Muscle of arm (tissue), 14 donors: ENCODE measurements at places on chromosomes 1 and 21.

- DNase-seq = no peak
Measured at GRCh38 chr1:24903955-24904730, 25.9 kb downstream of the RUNX3 start.

DNA sequence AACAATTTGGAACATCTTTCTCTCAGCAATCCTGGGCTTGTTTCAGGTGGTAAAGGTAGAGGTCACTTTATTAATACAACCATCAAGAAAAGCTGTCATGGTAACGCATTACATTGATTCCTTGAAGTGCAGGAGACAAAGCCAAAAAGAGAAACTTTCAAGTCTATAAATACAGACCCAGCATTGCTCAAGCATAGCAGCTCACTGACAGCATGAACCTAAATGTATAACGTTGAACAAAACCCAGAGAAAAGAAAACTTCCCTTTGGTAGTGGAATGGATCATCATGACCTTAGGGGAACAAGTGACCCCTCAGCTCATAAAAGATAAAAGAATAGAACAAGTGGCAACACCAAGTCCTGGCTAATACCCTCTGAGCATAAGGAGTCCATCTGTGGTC lies 332.2 kb downstream of the NTNG1 start:
- no peak for DNase-seq

DNA sequence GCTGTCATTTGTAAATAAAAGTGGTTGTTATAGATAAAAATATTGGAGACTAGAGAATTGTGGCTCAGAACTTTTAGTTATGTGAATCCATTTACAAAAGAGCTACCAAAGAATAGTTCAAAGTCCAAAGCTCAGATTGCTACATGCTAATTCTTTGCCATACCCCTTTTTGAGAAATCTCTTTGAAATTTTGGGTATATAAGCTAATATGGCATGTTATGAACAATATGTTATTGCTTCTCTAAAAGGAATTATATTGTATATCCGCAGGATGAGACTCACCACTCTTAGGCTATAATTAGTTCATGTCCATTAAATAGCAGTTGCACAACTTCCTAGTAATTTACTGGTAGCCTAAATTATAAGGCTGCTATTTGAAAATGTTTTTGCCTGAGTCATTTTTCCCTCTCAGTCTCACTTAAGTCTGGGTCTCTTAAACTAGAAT lies 178.0 kb downstream of the ZNF281 start:
- no peak for DNase-seq

DNA sequence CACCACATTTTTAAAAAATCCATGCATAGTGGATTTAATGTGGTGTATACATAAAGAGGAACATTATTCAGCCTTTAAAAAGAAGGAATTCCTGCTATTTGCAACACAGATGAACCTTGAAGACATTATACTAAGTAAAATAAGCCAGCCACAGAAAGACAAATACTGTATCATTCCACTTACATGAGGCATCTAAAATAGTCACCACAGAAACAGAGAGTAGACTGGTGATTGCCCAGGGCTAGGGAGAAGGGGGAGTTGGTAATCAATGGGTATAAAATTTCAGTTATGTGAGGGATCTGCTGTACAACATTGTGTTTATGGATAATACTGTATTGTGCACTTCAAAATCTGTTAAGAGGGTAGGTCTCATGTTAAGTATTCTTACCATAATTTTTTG lies 10.0 kb downstream of the FAM163A start:
- no peak for DNase-seq

DNA sequence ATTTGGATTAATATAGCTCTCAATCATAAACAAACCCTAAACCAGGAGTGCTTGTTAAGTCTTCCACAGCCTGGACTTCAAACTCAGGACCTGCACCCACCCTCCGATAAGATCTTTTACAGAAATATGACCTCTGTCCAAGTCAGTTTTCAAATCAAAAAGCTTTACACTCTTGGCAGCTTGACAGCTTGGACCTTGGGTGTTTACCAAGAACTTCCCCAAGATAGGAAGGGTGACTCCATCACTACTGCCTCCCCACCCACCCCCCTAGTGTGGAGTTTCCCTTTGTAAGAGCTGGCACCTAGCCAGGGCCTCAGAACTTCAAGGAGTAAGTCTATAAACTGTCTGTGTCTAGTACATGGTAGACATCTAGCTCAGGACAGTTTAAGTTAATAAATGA lies 9.6 kb downstream of the BCAR3 start:
- no peak for DNase-seq

DNA sequence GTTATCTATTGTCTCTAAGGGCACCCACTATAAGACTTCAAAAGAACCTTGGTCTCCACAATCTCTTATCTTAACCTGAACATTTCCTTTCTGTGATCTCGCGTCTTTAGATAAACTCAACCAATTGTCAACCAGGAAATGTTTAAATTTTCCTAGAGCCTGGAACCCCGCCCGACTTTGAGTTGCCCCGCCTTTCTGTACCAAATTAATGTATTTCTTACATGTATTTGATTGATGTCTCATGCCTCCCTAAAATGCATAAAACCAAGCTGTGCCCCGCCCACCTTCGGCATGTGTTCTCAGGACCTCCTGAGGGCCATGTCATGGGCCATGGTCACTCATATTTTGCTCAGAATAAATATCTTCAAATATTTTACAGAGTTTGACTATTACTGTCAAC lies 5.9 kb upstream of the CXADR start:
- DNase-seq = no peak

DNA sequence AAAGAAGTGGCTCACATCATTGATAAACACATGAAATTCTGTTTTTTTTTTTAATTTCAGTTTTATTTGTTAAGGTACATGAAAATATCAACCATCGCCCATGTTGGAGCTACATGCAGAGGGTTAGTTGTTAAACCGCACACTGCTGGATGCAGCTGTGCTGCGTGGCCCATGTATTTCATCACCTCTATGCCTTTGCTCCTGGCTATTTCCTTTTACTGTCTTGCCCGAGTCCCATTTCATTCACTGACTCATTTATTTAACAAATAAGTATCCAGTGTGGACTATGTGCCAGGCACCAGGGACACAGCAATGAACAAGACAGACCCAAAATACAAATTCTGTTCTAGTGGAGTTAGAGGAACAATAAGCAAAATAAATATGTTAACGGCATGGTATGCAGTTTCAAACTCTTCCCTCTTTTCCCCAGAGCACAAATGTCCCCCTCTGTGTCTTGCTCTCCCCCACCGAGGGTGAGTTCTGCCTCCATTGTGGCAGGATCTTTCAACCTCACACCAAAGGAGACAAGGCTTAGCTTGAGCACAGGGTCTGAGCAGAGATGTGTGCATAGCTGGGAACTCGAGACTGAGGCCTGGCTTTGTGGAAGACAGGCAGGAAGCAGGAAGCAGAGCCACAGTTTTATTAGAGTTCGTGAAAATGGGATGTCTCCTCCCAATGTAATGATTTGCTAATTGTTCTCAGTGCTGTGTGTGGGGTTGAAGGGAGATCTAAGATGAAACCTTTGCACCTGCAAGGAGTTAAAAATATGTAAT lies 44.6 kb downstream of the MAN1C1 start:
- DNase-seq = no peak

DNA sequence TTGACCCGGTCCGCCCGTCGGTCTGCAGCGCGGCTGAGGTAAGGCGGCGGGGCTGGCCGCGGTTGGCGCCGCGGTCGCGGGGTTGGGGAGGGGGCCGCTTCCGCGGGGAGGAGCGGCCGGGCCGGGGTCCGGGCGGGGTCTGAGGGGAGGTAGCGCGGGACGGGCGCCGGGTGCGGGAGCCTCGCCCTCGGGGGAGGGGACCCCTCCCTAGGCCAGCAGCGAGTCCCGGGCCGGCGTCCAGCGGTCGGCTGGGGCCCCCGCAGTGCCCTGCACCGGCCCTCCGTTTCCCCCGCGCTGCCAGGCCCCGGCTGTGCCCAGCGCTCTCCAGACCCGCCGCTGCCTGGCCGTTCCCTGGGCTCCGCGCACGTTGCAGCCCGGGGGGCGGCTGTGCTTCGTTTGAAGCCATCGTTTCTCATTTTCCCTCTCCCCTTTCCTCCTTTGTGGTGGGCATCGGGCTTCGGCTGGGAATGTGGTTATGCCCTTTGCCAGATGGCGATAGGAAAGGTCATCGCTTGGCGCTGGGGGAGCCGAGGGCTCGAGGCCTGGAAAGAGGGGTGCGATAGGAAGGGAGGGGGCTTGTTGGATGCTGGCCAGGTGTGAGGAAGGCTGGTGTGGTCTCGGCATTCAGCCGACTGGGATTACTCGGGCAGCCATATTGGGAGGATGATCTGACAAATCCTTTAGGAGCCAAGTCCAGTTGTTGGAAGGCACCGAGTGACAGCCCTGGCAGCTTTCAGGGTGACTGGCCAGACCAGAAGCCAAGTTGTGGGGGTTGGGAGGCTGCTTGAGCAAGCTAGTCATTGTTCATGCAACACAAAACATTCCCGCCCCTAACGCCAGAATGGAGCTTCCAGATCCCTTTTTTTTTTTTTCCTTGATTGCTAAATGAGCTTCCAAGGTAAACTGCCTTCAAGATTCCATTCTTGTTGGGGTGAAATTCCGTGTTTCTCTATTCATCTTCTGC lies 753 bp downstream of the KIF1B start:
- peak; percentile 90 for DNase-seq

DNA sequence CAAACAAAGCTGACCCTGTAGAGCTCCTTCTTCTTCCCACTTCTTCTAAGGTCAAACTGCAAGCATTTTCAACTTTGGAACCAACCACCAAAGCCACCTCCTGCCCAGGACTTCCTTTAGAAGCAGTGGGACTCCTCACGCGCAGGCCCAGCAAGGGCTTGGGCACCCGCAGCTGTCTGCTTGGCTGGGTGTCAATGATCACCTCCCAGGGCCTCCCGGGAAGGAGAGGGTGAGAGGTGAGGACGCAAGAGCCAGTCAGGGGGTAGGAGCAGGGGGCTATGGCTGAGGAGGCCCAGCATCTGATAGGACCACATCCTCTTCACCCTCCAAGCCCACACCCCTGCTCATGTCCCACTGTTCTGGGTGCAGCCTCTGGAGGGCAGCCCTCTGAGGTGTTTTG lies 10.2 kb downstream of the KLHL21 start:
- no peak for DNase-seq

GRCh38 chr1:88514544-88515060 lies 169.5 kb upstream of the PKN2 start:
- DNase-seq = no peak

- no peak for DNase-seq
Measured at GRCh38 chr1:75132812-75133619, 1.2 kb upstream of the LHX8 start.

GRCh38 chr21:35075546-35075945 lies 26.4 kb upstream of the RUNX1 start:
- no peak for DNase-seq

- no peak for DNase-seq
Measured at GRCh38 chr1:77282866-77283539, 1.2 kb downstream of the AK5 start.

DNA sequence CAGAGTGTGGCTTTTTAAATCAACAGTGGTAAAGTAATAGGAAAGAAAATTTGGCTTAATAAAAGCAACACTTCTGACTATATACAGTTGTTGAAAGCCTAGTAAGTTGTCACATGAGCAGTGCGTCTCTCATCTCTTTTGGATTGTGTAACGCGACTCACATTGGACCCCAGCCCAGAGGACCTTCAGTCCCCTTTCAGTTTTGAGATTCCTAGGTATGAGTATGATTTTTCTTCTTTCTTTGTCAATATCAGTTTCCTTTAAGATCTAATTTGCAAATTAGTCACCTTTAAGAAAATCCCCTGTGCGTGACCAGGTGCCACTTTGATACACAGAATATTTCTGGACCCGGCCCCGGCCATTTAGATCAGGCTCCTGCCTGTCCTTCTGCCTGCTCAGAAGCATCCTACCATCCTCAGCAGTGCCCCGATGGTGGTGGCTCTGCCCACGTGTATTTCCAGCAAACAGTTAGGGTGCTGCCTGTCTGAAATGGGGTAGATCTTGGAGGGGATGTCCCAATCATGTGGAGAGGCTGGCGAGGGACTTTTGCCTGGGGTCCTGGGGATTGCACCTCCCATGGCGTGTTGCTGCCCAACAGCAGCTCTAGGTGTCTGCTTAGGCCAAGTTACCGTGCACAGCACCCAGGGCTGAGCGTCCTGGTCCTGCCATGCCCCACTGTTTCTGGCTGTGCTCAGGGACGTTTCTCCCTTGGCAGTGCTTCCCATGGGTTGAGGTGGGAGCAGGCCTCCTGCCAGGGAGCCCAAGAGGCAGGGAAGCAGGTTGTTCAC lies 21.1 kb downstream of the SNAP47 start:
- DNase-seq = no peak

DNA sequence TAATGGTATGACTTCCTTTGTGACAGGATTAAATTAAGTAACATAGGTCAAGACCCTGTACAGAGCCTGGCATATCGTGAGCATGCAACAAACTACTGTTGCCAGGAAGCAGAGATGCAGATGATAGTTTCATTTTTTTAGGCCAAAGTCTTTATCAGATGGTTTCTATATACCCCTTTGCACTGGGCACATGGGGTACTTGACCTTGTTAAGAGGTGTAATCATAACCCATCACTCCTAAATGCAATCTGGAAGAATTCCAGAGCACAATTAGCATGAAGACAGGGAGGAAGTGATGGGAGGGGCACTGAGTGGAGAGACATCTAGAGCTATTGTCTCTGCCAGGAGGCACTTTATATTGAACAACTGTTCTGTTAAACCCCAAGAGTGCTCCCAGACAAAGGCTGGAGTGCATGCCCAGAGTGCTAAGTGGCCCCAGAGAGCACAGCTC lies 22.1 kb downstream of the ZBTB17 start:
- DNase-seq = no peak

DNA sequence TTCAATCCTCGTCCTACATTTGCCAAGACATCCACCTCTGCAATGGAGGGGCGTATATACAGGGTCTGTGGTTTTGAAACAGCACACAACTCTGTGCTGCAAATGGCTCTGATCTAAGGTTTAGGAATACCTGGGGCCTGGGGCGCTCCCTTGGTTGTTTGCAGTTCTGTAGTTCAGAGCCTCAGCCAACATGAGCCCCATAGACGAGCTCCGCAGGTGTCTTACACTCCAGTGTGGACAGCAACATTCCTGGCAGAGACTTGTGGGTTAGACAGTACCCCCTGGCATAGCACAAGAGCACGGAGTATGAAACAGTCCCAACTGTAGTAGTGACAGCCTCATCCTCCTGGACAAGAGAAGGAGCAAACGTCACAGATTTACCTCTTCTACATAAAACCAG lies 120.3 kb upstream of the BARHL2 start:
- no peak for DNase-seq

DNA sequence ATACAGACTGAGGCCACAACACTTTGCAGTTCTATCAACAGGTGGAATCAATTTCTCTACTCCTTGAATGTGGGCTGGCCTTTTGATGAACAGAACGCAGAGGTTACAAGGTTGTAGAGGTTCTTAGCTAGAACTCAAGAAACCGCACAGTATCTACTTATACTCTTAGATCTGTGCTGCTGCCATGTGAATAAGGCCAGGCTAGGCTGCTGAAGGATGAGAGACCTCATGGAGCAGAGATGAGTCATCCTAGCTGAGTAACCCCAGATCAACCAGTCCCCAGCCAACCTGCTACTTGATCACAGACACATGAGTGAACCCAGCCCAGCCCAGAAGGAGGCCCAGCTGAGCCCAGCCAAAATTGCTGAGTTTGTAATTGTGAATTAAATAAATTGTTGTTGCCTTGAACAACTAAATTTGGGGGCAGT lies 35.3 kb upstream of the BCAR3 start:
- no peak for DNase-seq
